NCI-H2107 (cell line): ENCODE measurements at places on chromosomes 6 and 20.

DNA sequence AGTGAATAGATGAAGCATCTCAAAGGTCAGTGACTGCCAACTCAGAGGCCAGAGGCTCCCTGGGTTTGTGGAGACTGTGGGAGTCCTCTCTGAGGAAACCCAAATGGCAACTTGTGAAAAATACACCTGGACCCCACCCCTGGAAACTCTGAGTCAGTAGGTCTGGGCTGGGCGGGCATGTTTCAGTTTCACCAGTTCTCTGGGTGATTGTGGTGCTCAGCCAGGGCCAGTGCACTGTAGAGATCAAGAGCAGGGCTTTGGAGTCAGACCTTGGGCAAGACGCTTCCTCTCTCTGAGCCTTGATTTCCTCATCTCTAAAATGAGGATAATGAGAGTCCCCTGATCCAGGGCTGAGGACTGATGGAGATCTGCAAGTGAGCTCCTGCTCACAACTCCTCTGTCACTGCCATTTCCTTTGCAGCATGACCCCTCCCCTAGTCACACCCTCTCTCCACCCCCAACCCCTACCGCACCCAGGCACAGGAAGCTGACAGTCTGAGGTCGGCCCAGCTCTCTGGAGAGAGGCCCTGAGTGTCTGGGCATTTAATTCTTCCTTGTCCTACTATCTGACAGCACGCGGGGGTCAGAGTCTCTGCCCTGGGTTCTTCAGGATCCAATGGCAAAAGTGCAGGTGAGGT lies 5.1 kb downstream of the DEF6 start:
- DNase-seq: no peak

DNA sequence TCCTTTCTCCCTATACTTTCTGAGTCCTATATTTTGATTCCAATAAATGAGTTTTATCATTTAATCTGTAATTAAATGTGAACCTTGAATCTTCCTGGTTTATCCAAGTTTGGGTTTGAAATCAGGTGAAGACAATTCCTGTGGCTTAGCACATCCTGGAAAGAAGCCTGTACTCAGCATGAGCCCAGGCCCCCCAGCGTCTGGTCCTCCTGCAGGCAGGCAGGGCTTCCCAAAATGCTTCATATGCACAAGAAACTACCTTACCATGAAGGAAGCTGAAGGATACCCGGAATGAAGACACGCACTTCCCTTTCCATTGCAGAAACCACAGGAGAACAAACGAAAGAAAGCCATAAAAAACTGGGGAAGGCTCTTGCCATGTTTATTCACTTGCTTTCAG lies 157.4 kb upstream of the PDE10A start:
- DNase-seq: no peak

GRCh38 chr6:6614096-6614982 lies 25.8 kb downstream of the LY86 start:
- DNase-seq: no peak

- peak; percentile 5 for DNase-seq
Observed at GRCh38 chr6:28683945-28684538, 158.4 kb downstream of the GPX5 start.

DNA sequence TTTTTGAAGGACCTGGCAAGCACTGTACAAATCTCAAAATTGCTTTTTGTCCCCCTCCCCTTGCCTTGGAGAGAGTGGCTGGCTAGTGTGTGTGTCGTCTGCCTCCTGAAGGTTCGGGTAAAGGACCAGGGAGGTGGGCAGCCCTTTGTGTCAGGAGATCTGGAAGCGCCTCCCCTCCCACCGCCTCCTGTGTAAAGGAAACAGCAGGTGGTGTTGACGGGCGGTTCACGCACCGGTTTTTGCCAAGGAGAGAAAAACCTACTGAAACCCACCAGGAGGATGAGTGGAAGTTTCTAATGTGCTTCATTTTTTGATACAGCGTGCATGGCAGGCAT lies 1.2 kb downstream of the ENTPD6 start:
- DNase-seq: no peak
